ENCODE measurements at places on chromosomes 2 and 18.
A peak's percentile ranks its signal among the peaks of the same experiment; 100 is the strongest.

DNA sequence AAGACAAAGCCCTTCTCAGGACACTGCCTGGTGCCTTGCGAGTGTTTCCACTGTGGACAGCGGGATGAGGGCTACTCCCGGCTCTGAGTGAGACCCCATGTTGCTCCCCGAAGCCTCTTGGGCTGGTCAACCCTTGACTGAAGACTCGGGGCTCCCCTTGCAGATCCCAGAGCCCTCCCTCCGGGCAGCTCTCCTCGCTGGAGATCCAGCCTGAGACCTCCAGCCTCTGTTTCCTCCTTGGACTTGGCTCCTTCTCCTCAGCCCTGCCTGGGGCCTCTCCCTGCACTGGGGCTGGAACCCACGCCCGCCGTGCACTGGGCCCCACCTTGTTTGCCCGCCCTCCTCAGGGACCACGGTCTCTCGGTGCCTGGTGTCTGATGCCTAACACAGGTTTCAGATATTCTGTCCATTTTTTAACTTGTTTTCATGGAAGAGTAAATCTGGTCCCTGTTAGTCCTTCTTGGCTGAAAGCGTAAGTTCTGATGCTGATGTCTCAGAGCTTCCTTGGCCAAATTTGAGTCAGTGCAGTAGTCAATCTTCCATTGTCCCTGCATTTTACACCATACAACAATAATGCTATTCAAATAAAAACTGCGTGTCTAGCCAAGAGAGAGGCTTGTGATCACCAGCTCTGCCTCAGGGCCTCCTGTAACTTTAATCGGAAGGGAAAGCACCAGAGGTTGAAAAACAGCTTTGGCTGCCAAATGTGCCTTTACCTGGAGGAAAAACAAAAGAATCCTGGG, 139.3 kb upstream of the CTDP1 start:
- no peak for DNase-seq

- DNase-seq = no peak
These were observed 3.1 kb downstream of the SPOPL start for GRCh38 chr2:138504546-138505235.

DNA sequence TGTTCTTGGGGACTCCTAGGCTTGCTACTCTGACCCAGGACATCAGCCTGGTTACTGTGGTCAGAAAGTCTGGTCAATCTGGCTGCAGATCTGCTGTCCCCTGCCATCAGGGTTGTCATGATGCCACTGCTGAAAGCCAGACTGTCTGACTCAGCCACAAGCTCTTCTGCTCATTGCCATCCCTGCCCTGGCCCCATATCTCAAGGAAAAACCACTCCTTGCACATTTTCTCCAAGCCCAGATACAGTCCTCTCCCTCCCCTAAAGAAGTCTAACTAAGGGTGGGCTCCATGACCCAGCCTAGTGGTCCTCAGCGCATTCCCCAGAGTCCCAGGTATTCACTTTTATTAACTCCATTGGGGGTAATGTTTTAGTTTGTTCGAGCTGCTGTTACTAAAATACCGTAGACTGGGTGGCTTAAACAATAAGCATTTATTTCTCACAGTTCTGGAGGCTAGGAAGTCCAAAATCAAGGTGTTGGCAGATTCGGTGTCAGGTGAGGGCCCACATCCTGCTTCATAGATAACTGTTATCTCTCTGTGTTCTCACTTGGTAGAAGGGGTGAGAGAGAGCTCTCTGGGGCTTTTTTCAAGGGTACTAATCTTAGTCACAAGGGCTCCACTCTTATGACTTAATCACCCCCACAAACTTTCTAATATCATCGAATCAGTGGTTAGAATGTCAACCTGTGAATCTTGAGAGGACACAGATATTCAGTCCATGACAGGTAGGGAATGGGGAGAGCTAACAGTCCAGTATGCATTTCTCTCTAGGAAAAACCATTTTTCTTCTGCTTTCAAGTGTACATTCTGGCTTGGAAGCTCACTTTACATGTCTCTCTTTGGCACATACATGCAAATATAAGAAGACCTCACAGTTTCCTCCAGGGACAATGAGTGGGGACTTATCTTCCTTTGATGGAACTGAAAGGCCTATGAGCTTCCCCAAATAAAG, 94.8 kb upstream of the CXCR4 start:
- no peak for DNase-seq

GRCh38 chr2:37414470-37414949, 70.1 kb downstream of the QPCT start:
- DNase-seq = peak; percentile 77

DNA sequence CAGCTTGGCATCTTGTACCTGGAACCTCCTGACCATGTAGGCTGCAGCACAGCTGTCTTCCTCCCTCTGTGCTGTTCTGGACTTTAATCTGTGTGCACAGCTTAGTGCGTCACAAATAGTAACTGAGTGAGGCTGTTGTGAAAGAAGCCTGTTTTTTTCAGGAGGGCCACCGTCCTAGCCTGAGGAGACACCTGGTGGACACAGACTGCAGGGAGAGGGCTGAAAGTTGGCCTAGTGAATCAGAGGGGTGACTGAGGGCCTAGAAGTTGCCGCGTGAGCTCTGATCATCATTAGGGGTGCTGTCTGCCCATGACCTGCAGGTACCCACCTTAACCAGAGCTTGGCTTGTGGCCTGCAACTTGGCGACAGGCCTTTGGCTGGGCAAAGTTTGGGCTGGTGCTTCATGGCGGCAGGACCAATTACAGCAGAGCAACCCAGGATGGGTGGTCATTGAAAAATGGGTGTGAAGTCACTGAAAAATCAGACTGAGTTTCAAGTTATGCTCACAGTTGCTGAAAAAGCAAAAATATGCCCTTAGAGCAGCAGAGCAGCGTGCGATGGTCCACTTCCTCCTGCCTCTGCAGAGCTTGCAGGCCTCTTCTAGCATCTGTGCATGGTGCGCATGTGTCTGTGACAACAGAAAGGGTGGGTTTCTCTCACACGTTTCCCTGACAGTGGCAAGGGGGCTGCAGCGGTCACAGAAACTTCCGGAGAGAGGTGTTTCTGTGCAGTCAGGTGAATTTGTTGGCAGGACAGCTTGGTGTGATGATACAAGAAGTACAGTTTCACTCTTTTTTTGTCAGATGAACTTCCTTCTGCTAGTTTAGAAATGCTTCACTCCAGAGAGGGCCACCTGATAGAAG, 9.6 kb downstream of the GDF7 start:
- no peak for DNase-seq

GRCh38 chr2:10873171-10873570, 38.6 kb upstream of the KCNF1 start:
- DNase-seq = no peak

- DNase-seq = no peak
These were observed 25.4 kb downstream of the NOP58 start for GRCh38 chr2:202290970-202291369.

GRCh38 chr2:106168657-106169056, 25.4 kb downstream of the UXS1 start:
- no peak for DNase-seq

DNA sequence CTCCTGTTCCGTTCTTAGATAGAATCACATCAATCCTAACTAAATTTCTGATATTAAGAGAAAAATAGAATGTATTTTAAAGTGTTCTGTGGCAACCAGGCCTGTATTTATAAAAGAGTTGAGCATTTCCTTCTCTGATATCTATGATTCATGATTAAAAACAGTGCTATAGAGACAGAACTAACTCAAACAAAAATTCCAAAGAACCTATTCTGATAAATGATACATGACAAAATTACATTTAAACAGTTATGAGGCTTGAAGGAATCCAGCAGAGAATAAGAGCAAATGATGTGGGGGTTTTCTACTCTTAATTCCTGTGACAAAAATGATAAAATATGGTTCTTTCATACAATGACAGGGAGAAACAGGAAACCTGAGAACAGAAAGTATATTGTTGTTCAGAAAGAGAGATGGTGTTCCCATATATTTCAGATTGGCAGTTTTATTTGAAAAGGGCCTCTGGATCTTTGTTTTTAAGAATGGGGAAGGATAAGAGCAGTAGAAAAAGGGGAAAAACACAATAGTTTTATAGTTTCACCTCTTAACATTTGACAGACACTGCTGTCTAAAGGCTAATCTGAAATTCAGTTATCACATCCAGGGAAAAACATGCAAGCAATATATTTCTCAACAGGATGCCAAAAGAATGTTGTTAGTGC, 944.3 kb downstream of the LRP1B start:
- no peak for DNase-seq

DNA sequence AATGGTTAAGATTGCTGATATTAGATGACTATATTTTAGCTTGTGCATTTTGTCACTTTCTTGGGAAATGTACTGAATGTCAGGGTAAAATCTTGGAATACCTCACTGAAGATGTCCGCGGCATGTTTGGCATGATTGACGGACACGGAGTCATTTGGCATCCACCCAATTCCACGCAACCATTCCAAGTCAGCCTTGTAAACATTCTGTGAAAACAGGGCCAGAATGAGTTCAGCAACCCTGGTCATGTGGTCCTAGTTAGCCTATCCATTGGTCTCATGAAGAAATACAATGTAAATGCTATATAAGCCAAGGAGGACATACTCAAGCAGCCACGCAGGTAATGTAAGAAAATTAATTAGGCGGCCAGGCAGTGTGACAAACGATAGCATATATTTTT, 159.5 kb downstream of the RIF1 start:
- no peak for DNase-seq

GRCh38 chr2:178473931-178474330, 4.5 kb downstream of the FKBP7 start:
- peak; percentile 72 for DNase-seq
